ENCODE measurements at places on chromosomes 12 and 14.

GRCh38 chr12:93107514-93108312 lies 178.6 kb upstream of the EEA1 start:
- DNase-seq, result no peak

DNA sequence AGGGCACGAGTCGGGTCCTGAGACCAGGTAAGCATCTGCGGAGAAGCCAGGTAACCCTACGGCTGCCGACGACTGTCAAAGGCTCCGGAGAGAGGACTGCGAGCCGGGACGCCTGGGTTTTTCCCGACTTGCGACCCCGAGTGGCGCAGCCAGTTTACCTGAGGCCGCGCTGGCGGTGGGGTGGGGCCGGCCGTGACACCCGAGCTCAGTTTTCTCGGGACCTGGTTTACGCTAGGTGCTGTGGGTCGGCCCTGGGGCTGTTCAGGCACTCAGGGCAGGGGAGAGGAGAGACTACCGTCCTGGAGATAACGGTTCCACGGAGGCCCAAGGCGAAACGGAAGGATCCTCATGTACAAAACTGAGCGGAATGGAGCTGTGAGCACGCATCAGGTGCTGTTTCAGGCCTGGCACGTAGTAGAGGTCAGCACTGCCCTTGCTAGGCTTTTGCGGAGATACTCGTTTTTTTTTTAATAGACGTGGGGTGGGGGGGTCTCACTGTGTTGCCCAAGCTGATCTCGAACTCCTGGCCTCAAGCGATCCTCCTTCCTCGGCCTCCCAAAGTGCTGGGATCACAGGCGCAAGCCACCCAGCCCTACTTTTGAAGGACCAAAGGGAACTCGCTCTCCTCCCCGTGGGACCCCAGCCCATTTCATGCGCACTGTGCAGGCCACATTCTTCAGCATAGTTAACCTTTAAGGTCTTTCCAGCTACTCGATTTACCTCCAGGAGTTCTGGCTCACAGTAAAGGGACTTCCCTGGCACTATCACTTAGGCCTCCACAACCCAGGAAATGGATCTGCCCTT lies 471 bp downstream of the MTRFR start:
- no peak for DNase-seq

- DNase-seq, result peak; percentile 64
Measured at GRCh38 chr12:124321040-124321481, 26.2 kb downstream of the RFLNA start.

DNA sequence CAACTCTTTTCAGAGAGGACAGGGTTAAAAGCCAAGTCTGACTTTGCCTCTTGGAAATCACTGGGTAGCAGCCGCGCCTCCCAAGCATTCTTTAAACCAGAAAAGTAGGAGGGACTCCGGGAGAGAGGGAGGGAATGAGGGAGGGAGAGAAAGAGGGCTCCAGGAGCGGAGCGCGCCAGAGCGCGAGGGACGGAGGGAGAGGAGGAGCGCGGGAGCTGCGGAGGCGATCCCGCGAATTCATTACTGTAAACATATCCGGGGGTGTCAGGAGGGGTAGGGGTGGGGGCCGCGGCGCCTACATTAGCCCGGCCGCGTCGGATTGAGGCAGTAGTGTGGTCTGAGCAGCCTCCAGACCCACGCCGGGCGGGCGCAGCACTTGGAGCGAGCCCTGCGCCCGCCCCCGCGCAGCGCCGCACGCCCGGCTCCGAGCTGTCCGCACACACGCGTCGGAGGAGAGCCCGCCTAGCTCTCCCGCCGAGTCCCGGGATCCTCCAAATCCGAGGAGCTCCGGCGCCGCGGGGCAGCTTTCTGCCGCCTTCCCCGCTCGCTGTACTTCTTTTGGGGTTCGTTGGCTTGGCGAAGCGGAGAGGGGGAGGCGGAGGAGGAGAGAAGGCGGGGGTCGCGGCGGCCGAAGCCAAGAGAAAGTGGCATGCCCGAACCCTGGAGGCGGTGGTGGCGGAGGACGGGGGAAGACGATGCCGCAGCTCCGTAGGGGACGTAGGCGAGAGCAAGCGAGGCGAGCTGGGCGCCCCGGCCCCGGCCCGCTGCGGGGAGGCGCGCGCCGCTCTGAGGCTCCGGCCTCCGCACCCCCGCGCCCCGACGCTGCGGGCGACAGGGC lies 3.3 kb downstream of the FLRT2 start:
- no peak for DNase-seq

DNA sequence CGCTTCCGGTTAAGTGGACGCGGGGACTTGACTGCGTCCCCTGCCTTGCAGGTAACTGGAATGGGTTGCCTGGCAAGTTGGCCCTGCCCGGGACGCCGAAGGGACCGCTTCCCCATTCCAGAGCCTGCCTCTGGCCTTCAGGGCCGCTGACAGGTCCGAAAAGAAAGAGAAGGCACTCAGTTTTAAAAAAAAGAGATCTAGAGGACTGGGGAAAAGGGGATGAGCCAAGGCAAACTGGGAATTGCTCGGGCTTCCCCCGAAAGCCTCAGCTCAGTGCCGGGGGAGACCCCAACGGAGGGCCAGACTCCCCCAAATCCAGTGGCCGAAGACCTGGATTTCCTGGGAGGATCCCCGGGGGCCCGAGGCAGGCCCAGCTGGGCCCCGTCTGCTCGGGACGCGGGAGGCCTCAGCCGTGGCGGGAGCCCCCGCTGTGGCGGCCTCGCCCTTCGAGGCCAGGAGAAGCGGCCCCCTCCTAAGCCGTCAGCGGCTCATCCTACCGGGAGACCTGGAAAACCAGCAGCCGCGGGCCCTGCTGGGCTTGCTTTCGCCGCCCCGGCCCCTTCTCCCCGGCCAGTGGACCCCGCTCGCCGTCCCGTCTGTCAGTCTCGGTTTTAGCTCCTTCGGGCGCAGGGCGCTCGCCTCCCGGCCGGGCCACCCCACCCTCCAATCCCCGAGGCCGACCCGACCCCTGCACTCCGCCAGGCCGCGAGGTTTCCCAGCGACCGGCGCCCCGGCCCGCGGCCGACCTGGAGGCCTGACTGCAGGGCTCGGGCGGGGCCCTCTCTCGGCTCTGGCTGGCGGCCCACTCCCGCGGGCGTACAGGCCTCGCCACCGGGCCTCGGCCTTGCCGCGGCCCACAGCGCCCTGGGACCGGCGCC lies 12.5 kb downstream of the OTX2 start:
- no peak for DNase-seq

DNA sequence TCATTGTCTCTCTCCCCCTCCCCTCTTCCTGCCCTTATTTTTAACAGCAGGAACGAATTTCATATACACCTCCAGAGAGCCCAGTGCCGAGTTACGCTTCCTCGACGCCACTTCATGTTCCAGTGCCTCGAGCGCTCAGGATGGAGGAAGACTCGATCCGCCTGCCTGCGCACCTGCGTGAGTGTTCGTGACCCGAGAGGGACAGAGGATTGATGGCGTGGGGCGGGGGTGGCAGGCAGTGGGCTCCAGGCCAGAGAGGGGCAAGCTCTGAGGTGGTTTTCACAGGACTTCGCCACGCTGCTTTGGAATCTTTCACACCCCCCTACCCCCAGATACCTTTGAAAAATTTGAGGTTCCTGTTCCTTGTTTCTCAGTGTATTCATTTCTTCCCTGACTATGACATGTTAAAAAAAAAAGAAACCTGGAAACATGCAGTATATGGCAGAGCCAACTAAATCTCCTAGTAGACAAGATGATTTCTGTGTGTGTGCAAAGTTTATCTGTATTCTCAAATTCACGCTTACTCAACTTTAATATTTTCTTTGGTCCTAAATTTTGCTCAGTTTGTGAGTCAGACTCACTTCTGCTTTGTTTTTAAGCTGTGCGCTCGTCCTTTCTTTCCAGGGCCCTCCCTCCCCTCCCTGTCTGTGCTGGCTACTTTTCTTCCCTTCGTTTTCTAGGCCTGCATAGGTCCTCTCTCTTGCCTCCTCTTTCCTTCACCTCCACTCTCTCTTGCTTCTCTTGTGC lies 103.1 kb downstream of the ETV6 start:
- DNase-seq, result no peak

DNA sequence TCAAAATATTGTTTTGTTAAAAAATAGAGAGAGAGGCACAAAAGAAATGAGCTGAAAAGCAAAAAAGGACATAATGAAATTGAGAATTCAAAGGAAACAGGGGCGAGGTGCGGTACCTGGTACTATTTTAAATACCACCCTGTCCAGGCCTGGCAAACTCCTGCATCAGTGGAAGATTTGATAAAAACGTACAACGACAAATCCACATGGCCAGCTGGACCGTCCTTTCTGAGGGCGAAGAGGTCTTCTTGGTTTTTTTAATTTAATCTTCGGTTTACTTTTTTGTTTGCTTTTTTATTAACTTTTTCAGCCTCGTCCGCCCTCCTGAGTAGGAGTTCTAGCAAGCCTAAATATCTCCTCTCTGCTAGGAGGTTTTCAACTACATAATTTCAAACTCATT lies 11.9 kb downstream of the BCL11B start:
- no peak for DNase-seq

- no peak for DNase-seq
Measured at GRCh38 chr14:103094406-103095209, at the start of gene EXOC3L4. Gene EXOC3L4, plus strand, starts transcription at chr14:103094725. Its CDS starts 5,495 bp downstream, at chr14:103100220.

DNA sequence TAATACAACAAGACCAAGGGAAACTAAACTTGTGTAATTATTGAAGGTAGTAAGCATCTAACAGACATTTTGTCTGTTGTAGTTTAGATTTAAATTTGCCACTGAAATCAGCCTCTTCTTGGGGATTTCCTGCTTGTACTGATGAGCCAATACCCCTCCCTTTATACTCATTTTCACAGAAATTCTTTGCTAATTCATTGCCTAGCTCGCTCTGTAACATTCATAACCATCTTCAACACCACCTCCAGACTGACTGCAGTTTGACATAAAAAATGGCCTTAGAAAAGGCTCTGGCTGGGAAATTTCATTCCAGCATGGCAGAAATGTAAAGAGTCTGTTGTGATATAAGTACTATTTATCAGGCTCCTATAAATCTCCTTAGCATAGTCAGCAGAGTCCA lies 109.7 kb upstream of the FLRT2 start:
- DNase-seq, result no peak
